GM13976 (cell line): ENCODE measurements at places on chromosomes 2 and 18.

GRCh38 chr2:127051116-127052056 is 55.6 kb downstream of the BIN1 start:
- DNase-seq: peak; percentile 32

- no peak for DNase-seq
Observed at GRCh38 chr2:651951-652373, 25.2 kb downstream of the TMEM18 start.

GRCh38 chr2:36702781-36703180 is 6.3 kb downstream of the VIT start:
- DNase-seq: no peak

DNA sequence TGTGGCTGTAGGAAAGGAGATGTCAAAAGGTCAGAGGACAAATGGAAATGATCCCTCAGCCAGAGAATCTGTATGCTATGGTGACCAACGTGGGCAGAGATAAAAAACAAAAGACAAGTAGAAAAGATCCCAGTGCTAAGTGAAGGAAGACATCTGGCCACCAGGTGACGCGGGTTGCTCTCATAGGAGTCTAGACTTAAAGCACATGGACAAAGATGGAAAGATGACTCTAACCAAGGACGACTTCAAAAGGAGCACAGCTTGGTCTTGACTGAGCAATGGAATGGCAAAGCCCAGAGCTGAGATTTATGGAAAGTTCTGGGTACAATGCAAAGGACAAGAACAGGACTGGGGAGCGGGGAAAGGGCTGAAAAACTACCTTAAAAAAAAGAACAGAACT is 96.8 kb downstream of the CLIP4 start:
- no peak for DNase-seq

DNA sequence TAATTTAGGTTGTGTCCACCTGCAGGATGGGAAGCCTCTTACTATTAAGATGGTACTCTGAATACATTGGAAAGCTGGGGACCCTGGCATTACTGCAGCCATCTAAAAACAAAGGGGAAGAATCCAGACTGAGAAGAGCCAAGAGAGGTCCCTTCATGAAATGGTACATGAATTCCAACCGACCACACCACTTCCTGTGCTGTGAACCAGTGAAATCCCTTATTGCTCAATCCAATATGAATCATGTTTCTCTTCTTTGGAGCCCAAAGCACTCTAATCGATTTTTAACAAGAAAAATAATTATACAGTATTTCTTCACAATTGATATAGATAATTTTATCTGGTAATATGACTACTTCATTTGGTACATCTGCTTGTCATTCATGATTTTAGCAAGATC is 479.7 kb upstream of the RAB6C start:
- DNase-seq: no peak

GRCh38 chr2:240687045-240687740 is 4.5 kb upstream of the AQP12A start:
- DNase-seq: no peak

DNA sequence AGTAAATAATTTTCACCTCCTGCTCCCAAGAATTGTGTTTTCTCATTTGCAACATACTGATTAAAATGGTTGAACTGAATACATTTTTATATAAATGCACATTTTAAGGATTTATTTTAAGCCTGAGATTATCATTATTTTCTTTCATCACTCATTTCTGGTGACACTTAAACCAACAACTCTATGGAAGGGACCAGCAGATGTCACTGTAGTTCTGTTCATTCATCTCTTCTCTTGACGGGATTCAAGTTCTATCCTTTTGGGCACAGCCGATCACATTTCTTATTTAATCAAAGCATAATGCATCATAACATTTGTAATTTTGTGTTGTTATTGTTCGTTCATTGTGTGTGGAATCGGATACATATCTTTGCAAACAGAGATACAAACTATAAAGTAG is 417.9 kb downstream of the HRH4 start:
- DNase-seq: no peak

GRCh38 chr18:26255695-26256622 is 29.7 kb downstream of the TAF4B start:
- no peak for DNase-seq

DNA sequence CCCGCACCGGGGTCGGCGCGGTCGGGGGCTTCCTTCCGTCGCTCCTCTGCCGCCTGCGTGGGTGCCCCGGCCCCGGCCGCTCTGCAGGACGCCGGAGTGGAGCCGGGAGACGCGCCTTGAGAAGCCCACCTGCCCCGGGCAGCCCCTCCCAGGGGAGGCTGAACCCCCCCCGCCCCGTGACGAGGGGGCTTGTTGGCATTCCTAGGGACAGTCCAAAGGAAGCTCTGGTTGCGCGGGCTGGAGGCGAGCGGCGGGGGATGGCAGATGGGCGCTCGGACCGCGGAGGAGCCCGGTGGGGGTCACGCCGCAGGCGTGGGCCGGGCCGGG is 133.5 kb upstream of the MGAT5 start:
- DNase-seq: no peak

GRCh38 chr2:145741181-145741580 is 1221.3 kb upstream of the ZEB2 start:
- DNase-seq: no peak

GRCh38 chr18:71068338-71068737 is 779.5 kb downstream of the SOCS6 start:
- DNase-seq: no peak

DNA sequence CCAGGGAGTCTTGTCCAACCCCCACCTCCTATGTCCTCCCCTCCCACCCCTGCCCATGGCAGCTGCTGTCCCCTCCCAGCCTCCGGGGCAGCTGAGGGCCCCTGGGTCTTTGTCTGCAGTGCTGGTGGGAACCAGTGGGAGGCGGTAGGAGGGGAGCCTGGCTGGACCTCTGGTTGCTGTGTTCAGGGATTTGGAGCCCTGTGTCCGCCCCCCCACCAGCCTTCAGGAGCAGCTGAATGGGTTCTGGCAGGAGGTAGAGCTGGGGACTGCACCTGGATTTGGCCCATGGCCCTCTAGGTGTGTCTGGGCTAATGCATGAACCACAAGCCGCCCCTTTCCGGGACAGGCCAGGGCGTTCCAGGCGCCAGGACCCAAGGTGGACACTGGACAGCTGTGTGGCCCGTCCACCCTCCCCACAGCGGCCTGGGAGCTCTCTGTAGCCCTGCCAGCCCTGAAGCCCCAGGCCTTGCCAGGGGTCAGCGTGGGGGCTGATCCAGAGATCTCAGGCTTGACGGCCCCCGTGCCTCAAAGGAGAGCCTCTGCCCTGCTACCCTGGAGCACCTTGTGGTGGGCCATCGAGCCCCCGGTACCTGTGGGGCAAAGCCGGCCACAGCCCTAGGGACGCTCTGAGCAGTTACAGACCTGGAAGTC is 25.4 kb downstream of the GPC1 start:
- DNase-seq: no peak

DNA sequence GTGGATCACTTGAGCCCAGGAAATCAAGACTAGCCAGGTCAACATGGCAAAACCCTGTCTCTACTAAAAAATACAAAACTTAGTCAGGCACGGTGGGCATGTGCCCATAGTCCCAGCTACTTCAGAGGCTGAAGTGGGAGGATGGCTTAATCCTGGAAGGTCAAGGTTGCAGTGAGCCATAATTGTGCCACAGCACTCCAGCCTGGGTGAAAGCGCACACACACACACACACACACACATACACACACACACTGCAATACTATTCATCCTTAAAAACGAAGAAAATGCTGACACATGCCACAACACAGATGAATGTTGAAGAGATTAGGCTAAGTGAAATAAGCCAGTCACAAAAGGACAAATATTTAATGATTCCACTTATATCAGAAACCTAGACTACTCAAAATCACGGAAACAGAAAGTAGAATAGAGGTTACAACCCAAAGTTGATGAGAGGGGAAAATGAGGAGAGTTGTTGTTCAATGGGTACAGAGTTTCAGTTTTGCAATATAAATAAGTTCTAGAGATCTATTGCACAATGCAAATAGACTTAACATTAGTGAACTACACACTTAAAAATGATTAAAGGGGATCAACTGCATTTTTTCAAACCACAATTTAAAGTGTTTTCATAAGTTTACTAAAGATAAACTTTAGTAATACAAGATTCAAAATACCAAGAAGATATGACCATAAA is 114.5 kb downstream of the USP34 start:
- no peak for DNase-seq

- no peak for DNase-seq
Observed at GRCh38 chr18:55003695-55004094, 44.4 kb upstream of the CCDC68 start.

- DNase-seq: peak; percentile 80
Observed at GRCh38 chr18:13566941-13567746, 159.2 kb downstream of the FAM210A start.
